Activated CD8-positive, alpha-beta T cell treated with anti-CD3 and anti-CD28 coated beads for 36 hours (primary cell): ENCODE measurements at places on chromosomes 3 and 15.

DNA sequence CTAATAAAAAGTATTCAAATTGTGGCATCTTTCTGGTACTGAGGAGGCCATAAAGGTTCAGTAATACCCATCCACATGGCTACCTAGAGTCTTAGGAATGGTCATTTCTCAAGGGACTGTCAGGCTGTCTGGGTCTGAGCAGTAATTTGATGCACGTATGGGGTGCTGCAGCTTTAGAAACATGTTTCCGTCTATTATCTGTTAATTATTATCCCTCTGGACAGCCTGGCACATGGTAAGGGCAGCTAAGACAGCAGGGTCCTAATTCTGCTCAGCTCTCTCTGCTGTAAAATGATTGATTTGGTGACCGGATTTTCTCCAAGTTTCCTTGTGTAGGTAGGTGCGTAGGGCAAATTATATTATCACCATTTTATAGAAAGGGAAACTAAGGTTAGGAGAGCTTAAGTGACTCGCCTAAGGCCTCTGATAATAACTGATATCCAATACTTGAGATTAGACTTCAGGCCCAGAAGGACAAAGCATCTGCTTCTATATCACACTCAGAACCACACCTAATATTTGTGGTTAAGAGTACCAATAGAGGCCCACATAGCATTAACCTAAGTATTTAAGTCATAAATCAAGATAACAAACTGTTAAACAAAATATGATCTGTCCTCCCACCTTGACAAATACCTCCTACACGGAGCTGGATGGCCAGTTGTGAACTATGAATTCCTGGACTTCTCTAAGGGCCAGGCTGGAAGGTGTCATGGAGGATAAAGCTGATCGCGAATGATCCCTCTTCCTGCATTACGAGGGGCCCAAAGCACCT is 2.9 kb upstream of the RAP2B start:
- DNase-seq = no peak

DNA sequence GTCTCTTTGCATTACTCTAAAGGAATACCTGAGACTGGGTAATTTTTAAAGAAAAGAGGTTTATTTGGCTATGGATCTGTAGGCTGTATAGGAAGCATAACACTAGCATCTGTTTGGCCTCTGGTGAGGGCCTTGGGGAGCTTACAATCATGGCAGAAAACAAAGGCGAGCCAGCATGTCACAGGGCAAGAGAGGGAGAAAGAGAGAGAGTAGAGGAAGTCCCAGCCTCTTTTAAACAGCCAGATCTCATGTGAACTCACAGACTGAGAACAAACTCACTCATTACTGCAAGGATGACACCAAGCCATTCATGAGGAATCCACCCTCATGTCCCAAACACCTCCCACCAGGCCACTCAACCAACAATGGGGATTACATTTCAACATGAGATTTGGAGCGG is 974.6 kb downstream of the FHIT start:
- no peak for DNase-seq

- no peak for DNase-seq
Observed at GRCh38 chr3:3696345-3696744, 102.9 kb upstream of the LRRN1 start.

DNA sequence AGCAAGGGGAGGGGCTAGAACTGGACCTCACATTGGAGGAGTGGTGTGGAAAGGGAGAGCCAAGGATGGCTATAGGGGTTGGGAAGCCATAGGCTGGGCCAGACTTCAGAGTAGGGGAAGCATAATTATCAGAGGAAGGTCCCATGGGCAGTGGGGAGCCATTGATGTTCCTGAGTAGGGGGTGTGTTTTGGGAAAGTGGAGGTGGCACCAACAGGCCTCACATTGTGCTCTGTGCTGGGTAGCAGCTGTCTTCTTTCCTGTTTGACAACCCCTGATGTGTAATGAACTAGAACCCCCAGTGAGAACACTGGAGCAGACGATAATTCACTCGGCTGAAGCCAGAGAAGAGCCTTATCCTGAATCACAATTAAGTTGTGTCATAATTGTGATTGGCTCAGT is 41.2 kb downstream of the SLC6A11 start:
- DNase-seq = no peak

DNA sequence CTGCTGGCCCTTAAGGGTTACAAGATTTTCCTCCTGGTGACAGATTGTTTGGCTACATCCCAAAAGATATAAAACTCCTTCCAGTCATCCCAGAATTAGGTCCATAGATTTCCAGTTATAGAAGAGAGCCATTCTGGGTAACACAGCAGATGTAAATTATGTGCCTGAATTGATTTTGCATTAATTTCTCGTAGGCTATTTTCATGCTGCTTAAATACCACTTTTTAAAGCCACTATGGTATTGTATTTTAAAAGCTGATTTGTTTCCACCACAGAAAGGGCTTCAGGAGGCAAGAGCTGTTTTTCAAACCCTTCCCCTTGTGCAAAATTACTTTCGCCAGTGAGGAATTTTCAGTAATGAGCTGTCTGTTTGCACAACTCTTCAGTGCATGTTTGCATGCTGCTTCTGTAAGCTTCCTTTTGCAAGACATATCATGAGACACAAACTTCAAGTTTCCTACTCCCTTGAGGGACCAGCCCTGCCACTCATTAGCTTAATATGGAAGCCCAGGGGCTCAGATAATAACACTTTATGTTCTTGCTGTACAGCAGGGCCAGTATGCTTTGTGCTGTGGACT is 105.4 kb upstream of the TNIK start:
- DNase-seq = no peak

DNA sequence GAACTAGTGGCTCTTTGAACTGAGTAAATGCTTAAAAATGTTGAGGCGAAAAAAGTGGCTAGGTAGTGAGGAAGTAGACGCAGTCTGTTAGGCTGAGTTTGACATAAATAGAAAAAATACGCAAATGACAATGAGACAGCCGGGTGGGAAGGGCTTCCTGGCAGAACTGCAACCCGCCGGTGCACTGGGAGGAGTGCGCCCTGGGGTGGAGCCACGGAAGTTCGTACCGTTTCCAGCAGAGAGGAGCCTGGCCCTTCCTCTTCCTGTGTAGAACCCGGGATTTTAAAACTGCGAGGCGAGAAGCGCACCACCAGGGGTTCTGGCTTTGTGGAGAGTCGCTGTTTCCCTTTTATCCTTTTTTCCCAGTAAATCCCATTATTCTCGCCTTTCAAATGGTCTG is 602.6 kb downstream of the PYDC2 start:
- DNase-seq = no peak

- DNase-seq = peak; percentile 63
Observed at GRCh38 chr15:100873029-100873677, 6.5 kb upstream of the ALDH1A3 start.

DNA sequence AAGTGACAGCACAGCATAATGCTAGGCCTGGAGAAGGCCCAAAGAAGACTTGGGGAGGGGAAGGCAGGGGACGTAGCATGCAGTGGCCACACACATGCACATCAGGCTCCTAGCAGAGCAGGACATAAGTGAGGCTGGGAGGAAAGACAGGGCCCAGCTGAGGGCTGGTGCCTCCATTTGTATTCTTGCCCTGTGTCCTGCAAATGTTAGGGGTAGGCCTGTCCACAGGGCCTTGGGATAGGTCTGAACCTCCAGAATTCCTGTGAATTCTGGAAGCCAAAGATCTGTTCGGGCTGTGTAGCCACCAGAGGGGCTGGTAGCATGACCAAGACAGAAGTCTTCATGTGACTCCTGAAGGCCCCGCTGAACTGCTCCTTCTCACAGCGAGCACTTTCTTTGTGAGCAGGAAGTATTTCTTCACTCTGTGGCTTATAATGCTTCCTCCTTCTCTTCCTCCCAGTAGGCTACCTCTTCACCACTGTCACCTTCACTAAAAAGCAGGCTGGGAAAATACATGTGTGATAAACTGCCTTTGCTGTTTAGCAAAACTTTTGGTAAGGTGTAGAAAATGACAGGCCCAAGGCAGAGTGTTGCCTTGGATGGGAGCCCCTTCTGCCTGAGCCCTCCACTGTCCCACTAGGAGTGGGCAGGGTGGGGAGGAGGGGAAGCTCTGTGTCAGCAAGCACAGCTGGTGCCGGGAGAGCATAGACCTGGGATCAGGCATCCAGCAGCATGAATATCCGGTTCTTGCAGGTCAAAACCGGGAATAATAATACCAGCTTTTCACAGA is 8.4 kb downstream of the CERS3 start:
- DNase-seq = no peak

- no peak for DNase-seq
Observed at GRCh38 chr15:73935547-73935946, 9.3 kb downstream of the LOXL1 start.
